ENCODE measurements at places on chromosomes 7 and 10. TPM values are rescaled to one million over a fixed set of nuclear protein-coding genes. Genes with fewer than 3 reads are reported as not detected.

Gene CRHR2
- 0.02 TPM for total RNA-seq

Gene OR2A42
- total RNA-seq: not detected

Gene LANCL2
- total RNA-seq: 13.6 TPM

Gene PIK3AP1
- 0.56 TPM for total RNA-seq

Gene SORCS3
- total RNA-seq: not detected

Gene C10orf95
- total RNA-seq: 0.19 TPM

Gene SYCE1
- total RNA-seq: not detected

Gene CHST15
- 7.1 TPM for total RNA-seq

Gene MRC1
- total RNA-seq: 0.02 TPM

Gene FKBP9
- 71.4 TPM for total RNA-seq

Gene RPA3
- 96.9 TPM for total RNA-seq

Gene FGFBP3
- 2.6 TPM for total RNA-seq

Data from A549 treated with AZD2906 at 1 μM for 4 hours (cell line).